ENCODE measurements at places on chromosomes 1 and 21. TPM values are rescaled to one million over a fixed set of nuclear protein-coding genes. Genes with fewer than 3 reads are reported as not detected.

The NR5A2 gene
- under 0.01 TPM for total RNA-seq

The RPTN gene
- total RNA-seq: 1.7 TPM

The CCDC27 gene
- not detected for total RNA-seq

The SPRR2A gene
- total RNA-seq: 4.8 TPM

The EGLN1 gene
- total RNA-seq: 56.2 TPM
